ENCODE measurements at places on chromosomes 2 and 18. TPM values are rescaled to one million over a fixed set of nuclear protein-coding genes. Genes with fewer than 3 reads are reported as not detected.

AAK1 gene
- total RNA-seq, result 193 TPM

CENPA gene
- not detected for total RNA-seq

GRCh38 chr18:73549236-73549635 lies 598.4 kb downstream of the FBXO15 start:
- DNase-seq, result no peak

DNA sequence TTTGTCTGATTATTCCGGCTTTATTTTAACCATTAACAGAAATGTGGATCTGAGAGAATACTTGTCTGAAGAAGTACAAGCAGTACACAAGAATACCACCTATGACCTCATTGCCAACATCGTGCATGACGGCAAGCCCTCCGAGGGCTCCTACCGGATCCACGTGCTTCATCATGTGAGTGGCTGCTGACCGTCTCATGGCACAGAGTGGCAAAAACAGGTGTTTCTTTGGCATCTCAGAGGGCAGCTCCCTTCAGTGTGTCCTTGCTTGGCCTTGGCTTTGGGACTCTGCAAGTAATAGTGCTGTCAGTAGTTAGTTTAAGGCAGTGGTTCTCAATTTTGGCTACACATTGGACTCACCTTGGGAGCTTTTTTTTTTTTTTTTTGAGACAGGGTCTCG lies 23.1 kb downstream of the SFTPB start:
- no peak for DNase-seq

DNA sequence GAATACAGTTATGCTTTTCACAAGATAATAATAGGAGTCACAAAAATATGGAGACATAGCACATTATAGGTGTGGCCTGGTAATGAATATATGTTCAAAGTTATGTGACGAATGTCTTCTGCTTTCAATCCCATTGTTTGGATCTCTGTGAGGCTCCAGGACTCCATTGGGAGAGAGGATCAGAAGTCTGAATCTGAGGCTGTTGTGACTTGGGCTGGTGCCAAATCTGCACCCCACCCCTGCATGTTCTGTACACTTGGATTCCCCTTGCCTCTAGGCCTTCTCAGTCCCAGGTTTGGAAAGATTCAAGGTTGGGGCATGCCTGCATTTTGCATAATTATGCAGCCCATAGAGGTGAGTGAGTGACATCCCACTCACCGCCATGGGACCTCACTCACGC lies 103.1 kb upstream of the MGAT5 start:
- DNase-seq, result no peak

- DNase-seq, result no peak
Observed at GRCh38 chr2:11254100-11254536, 90.3 kb downstream of the ROCK2 start.

GRCh38 chr2:180367815-180368214 lies 360.7 kb upstream of the CWC22 start:
- DNase-seq, result no peak

DNA sequence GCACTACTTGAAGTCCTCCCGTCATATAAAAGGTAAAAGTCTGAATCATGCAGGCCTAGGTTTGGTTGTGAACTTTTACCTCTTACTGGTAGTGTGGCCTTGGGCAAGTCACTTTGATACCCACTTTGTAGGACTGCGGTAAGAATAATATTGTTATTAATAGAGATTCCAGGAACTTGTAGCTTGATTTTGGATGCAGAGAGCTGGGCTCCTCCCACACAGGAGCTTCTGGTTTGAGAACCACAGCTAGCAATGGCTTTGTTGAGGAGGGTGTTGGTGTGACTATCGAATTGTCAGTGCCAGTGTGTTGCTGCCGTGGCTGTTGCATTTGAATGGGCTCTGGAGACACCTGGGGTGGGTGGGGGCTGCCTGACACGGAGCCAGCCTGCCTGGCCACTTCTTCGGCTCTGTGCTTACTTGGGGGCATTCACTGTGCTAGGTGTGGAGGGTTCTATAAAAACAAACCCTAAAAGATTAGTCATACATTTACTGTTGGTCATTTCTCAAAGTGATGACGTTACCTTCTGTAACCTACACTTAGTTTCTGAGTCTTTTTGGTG lies 38.5 kb downstream of the ASAP2 start:
- no peak for DNase-seq

- DNase-seq, result peak; percentile 79
Observed at GRCh38 chr2:42568401-42569115, at the start of gene MTA3. MTA3 (plus strand) TSS chr2:42568632; CDS start chr2:42568746, 114 bp downstream.
